CD4-positive, alpha-beta T cell treated with Interleukin-4 for 1 hour (primary cell): ENCODE measurements at places on chromosomes 6 and 20.

DNA sequence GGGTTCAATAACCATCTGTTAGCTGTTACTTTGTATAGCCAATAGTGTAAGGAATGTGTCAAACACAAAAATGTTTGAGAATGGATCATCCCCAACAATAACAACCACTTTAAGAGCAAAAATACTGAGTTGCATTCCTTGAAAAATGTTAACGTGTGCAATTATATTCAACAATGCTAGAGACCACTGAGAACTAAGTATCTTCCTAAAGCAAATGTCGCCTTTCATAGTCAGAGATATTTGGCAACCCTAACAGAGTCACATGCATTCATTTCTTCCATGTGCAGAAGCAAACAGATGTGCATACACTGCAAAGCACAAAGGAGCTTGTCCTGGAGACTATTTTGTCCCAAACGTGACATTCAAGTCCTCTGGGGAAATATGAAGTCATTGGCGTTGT lies 448.6 kb downstream of the GJA1 start:
- no peak for DNase-seq

DNA sequence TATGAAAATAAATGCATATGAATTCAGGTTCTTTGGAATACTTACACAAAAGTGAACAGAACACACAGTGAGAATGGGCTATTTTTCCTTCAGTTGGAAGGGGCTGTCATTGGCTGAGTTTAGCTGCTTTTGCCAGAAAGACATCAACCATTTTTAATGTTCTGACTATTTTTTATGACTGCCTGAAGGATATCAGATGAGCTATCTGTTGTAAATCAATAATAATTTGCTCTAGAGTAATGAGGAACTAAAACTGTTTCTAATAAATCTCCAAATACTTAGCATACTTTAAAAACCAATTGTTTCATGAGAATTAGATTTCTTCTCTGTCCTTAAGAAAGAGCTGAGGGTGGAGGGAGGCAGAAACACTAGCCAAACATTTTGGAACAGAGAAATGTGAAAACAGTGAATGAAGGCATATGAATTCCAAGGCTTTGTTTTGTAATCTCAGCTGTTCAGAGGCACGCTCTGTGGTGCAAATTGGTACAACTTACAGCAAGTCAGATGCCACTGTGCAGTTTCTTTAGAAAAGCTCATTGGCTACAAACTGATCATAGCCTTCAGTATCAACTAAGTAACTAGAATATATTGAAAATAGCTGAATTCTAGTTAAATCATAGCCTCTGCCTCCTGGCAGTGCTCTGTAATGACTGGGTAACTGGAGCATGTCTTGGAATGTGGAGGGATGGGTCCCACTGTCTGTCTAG lies 228.9 kb upstream of the JAG1 start:
- DNase-seq = no peak

GRCh38 chr6:52697903-52698302 lies 27.0 kb downstream of the TMEM14A start:
- DNase-seq = no peak

DNA sequence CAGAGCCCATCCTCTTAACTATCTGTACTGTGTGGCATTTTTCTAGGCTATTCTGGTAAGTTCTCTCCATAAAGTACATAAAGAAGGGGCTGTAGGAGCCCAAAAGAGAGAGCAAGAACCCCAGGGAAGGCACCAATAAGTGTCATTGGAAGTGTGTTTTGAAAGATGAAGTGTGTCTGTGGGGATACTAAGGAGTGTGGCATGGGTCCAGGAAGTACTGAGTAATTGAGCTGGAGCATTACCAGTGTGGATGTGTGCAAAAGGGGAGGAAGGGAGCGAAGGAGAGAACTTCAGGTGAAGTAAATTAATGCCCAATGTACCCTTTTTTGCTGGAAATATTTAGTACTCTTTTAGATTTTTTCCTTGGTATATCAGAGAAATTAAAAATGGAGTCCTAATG lies 63.9 kb downstream of the KCNS1 start:
- no peak for DNase-seq

DNA sequence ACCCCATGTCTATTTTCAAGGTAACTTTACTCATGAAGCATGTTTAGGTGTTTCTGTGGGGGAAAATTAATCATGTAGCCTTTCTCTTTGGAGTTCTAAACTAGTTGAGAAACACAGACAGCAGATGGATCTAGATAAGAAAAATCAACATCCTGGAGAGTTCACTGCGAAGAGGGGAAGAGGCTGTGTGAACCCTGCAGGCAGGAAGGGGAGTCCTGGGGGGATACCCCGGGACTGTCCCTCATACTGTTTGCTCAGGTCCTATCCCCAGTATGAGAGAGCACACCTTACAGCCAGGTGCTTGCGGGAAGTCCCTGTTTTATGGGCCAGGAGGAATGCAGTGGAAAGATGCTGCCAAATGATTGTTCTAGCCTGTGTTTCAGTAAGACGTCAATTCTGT lies 32.7 kb downstream of the CHMP4B start:
- no peak for DNase-seq

DNA sequence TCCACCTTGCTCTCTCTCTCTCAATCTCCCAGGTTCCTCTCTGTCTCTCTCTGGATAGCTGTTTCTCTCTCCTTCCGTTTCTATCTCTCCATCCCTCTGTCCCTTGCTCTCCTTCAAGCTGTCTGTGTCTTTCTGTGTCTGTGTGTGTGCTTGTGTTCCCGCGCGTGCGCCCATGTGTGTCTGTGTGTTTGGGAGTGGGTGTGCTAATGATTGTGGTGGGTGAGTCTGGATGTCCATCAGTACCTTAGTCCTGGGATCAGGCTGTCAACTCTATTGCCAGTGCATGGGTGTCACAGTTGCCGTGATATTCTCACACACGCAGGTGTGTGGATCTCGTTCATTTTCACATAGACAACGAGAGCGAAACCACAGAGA lies 1380.6 kb upstream of the DEFB115 start:
- DNase-seq = no peak

DNA sequence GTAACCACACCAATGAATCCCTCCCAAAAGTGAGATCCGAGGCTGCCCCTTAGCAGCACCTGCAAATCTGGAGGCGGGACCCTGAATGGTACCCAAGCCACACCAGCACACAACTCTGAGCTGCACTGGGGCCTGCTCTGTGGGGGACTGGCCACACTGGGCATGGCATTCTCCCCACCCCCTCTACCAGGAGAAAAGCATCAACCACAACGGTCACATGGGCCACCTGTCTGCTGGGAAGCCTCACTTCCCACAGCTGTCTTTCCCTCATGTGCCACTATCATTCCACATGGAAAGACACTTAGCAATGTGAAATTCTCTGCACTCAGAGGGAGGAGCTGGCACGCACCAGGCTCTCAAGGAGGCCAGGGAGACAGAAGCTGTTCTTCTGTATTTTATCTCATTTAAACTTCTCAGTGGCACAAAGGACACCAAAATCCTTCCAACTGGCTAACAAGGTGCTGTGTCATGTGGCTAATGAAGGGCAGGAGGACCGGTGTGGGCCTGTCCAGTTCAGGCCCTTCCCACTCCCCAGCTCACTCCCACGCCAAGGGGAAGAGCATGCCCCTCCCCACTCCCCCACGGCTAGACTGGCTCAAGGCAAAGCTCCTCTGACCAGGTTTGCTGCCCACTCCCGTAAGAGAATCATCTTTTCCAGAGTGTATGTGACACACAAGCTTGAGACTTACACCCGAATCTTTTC lies 19.0 kb downstream of the YTHDF1 start:
- no peak for DNase-seq

DNA sequence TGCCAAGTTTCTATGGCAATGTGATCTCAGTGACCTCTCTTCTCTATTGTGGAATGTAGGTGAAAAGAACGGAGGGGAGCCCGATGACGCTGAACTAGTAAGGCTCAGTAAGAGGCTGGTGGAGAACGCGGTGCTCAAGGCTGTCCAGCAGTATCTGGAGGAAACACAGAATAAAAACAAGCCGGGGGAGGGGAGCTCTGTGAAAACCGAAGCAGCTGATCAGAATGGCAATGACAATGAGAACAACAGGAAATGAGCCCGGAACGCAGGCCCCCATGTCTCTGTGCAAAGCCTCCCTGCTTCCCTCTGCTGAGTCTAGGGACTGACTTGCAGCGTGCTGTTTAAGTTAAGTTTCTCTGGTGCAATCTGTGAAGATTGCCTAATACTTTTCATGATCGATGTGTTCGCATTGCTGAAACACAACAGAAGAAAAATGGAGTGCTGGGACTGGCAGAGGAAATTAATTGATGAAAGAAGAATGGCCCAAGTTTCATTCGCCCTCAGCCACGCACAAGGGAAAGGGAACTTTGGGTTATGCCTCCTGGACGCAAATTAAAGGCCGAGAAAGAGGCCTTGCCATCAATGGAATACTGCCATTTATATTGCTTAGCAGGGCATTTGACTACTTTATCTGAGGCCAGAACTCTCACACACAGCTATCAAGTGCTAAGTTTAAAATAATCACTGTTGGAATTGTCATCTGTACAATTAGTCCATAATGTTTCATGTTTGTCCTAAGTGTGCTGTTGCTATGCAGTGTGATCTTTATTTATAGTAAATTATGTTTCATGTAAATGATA lies 146.4 kb downstream of the AKAP7 start:
- DNase-seq = peak; percentile 70

GRCh38 chr6:45075246-45075645 lies 252.9 kb upstream of the RUNX2 start:
- DNase-seq = no peak

GRCh38 chr20:50426866-50427718 lies 83.1 kb upstream of the PTPN1 start:
- DNase-seq = no peak

GRCh38 chr20:43507150-43508080 lies at the start of gene L3MBTL1:
Gene L3MBTL1 (plus strand): TSS chr20:43507697. CDS start chr20:43513504, 5,807 bp downstream.
- peak; percentile 1 for DNase-seq

DNA sequence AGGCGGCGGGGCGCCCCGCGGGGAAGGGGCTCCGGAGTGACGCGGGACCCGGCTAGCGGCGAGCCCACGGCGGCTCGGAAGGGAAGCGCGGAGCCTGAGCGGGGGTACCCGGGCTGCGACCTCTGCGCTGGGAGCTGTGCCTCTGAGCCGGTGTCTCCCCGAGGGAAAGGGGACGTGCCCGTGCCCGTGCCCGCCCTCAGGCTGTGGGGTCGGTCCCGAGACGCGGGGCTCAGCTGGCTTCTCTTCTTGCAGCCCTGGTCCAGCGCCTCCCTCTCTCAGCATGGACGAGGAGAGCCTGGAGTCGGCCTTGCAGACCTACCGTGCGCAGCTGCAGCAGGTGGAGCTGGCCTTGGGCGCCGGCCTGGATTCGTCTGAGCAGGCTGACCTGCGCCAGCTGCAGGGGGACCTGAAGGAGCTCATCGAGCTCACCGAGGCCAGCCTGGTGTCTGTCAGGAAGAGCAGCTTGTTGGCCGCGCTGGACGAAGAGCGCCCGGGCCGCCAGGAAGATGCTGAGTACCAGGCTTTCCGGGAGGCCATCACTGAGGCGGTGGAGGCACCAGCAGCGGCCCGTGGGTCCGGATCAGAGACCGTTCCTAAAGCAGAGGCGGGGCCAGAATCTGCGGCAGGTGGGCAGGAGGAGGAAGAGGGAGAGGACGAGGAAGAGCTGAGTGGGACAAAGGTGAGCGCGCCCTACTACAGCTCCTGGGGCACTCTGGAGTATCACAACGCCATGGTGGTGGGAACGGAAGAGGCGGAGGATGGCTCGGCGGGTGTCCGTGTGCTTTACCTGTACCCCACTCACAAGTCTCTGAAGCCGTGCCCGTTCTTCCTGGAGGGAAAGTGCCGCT lies 686 bp downstream of the ZGPAT start:
- no peak for DNase-seq

GRCh38 chr6:63452125-63452524 lies 120.2 kb upstream of the LOC128125822 start:
- DNase-seq = no peak

DNA sequence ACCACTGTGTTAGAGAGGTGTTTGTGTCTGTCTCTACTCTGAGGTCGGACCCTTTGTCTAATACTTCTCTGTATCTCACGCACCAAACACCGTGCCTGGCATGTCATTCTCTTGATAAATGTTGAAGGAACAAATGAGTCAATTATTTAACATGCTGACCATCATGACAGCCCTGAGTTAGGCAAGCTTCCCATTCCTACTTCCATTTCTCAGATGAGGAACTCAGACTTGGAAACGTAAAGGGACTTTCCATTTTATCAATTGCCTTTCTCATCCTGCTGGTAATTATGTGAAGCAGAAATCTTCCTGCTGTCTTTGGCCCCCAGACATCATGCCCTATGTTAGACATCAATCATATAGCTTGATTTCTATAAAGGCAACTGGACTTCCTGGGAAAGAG lies 227.0 kb upstream of the ECI2 start:
- DNase-seq = no peak

DNA sequence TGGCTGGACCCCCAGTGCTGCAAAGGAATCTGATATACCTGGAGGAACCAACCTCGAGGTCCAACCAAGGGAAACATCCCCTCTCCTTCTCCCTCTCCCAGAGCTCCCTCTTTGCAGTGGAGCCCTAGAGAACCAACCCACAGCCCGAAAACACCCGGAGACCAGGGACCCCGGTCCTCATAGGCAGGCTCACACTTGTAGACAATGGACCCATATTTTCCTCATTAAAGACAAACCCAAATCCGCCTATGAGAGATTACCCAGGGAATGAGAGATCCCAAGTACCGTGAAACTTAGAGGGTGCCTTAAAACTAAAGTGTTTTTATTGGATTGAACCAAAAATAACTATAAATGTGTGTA lies 9.6 kb upstream of the FOXF2 start:
- DNase-seq = no peak

DNA sequence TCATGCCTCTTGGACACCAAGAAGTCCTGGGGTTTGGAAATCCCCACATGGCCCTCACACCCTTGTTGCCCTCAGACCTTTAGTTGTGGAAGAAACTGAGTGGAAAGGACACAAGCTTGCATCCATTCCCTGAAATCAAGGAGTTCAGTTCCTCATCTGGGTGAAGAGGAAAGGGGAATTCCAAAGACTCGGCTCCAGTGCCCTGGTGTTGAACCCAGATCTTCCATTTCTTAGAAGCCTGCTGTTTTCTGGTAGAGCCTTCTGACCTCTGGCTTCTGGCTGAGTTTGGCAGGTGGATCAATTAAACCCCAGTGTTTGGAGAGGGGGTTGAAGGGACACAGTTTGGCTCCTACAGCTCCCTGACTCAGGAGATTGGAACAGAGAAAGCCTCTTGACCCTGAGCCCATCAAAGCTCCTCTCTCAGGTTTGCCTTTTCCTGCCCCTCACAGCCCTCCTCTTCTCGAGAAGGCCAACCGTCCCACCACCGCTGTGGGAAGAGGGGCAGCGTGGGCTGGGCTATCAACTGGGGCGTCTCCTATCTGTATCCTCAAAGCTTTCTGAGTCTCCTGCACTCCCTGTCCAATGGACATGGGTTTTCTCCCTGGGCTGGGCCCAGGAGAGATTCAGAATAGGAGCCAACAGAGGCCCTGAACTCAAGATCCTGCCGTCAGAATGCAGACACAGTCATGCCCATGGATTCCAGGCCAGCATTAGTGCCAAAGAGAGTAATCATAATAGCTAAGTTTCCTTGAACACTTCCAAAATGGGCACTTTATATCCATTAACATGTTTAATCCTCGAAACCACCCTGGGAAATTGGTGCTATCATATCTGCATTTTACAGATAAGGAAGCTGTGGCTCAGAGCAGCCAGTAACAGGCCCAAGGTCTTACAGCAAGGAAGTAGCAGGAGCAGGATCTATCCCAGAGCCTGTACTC lies 146.2 kb downstream of the VEGFA start:
- DNase-seq = no peak
